Central memory CD8-positive, alpha-beta T cell (primary cell): ENCODE measurements at places on chromosomes 7 and 10.

GRCh38 chr10:51699145-51699474 lies 285 bp downstream of the CSTF2T start:
- H3K4me3 ChIP-seq: peak overlapping the region; percentile 99
- peak overlapping the region; percentile 99 for H3K27ac ChIP-seq

DNA sequence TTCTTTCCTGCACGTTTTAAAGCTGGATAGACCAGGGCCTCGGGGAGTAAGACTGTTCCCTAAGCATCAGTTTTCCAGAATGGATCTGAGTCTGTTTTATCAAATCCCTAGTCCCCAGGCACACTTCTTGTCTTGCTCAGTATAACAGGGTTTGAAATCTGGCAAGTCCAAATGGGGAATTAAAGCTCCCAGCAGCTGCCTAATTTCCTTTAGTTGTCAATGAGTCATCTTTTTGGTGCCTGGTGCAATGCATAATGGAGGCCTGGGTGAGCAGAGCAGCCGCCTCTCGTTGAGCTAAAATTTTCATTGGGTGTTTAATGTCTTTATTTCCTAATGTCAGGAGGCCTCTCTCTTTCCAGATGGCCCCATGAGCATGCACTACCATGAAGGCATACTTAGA lies 87.9 kb downstream of the STRA8 start:
- no peaks in the 10 kb centered on the region for H3K27me3 ChIP-seq
- no peaks in the 10 kb centered on the region for H3K4me1 ChIP-seq
- H3K4me3 ChIP-seq: no peak overlapping the region
- DNase-seq: no peak

DNA sequence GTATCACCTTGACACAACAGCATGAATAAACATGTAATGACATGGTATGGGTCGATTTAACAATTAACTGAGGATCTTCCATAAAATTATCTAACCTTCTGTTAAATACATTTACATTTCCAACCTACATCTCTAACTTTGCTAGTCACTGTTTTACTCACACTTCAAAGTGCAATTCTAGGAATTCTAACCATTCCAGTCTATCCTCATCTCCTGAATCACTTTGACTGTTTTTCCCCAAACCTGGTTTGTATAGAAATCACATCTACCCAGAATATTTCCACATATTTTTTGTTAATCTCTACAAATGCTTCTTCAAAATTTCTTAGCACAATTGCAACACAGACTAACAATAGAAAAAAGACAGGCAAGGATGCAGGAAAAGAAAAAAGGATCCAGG lies 6.2 kb downstream of the ABI1 start:
- H3K36me3 ChIP-seq: peaks cover 13% of the 10 kb centered on the region
- H3K27ac ChIP-seq: peak overlapping the region; percentile 35
- no peak for DNase-seq

DNA sequence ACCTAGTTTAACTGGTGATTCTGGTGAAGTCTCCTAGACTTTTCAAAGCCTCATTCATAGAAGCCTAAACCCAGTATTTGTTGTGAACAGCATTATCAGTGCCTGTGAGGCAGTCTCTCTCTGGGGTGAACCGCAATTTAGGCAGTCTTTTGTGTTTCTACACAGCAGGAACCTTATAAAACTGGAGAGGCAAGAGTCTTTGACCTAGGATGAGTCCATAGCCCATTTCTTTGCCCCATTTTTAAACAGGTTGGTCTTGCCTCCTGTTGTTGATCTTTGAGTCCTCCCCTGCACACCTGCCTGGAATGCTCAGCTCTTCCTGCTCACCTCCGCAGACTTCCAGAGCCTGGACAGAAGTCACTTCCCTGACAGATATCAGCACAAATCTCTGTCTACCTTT lies 51.2 kb upstream of the NRP1 start:
- H3K4me1 ChIP-seq: no peaks in the 10 kb centered on the region
- no peaks in the 10 kb centered on the region for H3K36me3 ChIP-seq
- peaks cover 50% of the 10 kb centered on the region for H3K27me3 ChIP-seq
- no peak for DNase-seq
- no peak overlapping the region for H3K4me3 ChIP-seq

DNA sequence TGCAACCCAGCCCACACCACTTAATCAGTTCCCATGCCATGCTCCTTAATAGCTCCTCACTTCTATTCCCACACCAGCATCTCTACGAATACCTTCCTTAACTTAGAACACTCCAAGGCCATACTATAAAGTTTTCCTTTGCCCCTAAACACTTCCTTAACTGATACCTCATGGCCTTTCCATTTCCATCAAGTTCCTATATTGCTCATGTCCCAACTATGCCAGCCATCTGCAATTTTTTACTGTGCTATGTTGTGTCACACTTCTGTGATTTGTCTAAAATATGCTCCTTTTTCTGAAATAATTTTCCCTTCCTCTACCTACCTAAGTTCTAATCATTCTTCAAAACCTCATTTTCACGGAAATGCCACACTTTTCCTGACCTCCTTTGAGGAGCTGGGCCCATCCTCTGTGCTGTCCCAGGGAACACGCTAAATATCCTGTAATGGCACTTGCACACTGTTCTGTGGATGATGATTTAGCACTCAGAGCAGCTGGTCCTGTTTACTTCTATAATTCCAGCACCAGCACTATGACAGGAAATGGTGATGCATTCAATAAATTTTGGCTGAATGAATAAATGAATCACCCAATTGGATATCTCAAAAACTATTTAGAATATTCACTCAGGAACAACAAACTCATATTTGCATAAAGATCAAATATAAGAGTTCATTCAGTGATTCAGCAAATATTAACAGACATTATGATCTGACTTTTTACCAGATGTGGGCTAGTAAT lies 266.5 kb upstream of the HGF start:
- H3K4me1 ChIP-seq: no peaks in the 10 kb centered on the region
- H3K36me3 ChIP-seq: no peaks in the 10 kb centered on the region
- no peaks in the 10 kb centered on the region for H3K27me3 ChIP-seq
- H3K4me3 ChIP-seq: no peak overlapping the region
- no peak overlapping the region for H3K27ac ChIP-seq

- peaks cover 1% of the 10 kb centered on the region for H3K36me3 ChIP-seq
- peaks cover 15% of the 10 kb centered on the region for H3K27me3 ChIP-seq
- H3K27ac ChIP-seq: no peak overlapping the region
- DNase-seq: no peak
- peaks cover 13% of the 10 kb centered on the region for H3K4me1 ChIP-seq
These were observed 99.8 kb downstream of the DYNC2I1 start for GRCh38 chr7:158955932-158956804.

- H3K4me3 ChIP-seq: peak overlapping the region; percentile 41
- H3K36me3 ChIP-seq: no peaks in the 10 kb centered on the region
- H3K27ac ChIP-seq: no peak overlapping the region
- no peak for DNase-seq
- peaks cover 56% of the 10 kb centered on the region for H3K27me3 ChIP-seq
- peaks cover 13% of the 10 kb centered on the region for H3K4me1 ChIP-seq
These were observed 268 bp upstream of the IGFBP3 start for GRCh38 chr7:45921381-45921698.

DNA sequence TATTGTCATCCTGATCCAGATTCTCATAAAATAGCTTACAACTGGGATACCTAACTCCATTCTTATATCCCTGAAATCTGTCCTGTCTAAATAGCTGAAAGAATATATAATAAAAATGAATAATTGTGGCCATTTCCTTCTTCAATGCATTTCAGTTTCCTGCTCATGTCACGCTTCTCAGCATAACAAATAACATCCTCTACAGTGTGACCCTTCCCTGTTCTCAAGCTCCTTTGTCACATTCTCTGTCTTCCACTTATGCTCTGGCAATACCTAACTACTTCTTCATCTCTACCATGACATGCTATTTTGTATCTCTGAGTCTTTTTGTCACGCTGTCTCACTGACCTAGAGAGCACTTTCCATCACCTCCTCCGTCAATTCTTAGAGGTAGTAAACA lies 884.1 kb upstream of the LRRTM3 start:
- no peak overlapping the region for H3K4me3 ChIP-seq
- H3K4me1 ChIP-seq: no peaks in the 10 kb centered on the region
- no peak for DNase-seq
- no peaks in the 10 kb centered on the region for H3K36me3 ChIP-seq
- H3K27ac ChIP-seq: no peak overlapping the region

GRCh38 chr10:102634686-102635085 lies 9.6 kb upstream of the TRIM8 start:
- DNase-seq: no peak
- no peak overlapping the region for H3K4me3 ChIP-seq
- H3K36me3 ChIP-seq: peaks cover 7% of the 10 kb centered on the region
- no peak overlapping the region for H3K27ac ChIP-seq
- H3K4me1 ChIP-seq: peaks cover 29% of the 10 kb centered on the region
